Suppressor macrophage treated with lipopolysaccharide for 1 hour (primary cell): ENCODE measurements at places on chromosomes 2 and 18.

DNA sequence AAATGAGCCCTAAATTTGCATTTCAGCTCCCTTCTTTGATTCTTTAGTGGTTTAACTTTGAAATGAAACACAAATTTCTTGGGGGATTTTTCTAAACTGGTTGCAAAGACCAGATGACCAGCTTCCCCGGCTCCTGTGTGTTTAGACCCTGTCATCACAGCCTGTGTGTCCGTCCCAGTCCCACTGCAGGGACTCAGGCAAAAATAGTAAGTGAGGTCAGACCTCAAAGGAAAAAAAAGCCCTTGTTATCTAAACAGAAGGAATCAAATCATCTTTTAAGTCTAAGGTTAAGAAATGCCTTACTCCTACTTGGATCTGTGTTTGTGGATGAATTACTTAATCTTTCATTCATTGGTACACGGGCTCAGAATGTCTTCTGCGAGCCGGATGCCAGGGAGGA is 423.7 kb downstream of the LPIN1 start:
- peak; percentile 81 for DNase-seq

DNA sequence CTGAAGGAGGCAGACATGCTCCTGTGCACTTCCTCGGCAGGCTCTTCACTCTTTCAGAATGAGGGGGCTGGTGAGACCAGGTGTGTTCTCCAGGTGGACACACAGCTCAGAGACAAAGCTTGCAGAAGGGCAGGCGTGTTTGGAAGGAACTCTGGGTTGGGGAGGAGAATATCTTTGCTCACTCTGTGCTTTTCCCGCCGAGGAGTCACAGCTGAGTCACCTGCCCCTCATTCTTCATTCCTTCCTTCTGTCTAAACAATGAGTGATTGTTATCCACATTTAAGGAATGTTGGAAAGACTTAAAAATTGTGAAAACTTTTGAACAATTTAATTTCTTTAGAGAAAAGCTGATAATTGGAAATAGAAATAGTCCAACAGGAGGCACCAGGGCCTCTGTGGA is 126.3 kb upstream of the TPO start:
- no peak for DNase-seq

DNA sequence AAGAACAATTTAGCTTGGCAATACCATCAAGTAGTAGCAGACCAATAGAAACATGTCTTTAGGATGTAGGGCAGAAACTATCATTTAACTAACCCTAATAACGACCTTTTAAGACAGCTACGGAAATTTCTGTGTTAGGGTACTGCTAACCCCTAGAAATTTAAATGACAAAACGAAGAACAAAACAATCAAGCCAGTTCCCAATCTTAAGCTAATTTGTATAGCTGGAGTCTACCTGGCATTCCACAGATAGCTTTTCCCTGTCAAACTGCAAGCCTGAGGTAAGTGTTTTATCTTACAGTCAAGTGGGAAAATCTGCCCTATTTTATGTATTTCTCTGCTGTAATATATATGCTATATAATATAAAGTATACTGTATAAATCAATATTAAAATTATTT is 37.6 kb upstream of the CDKL4 start:
- no peak for DNase-seq

DNA sequence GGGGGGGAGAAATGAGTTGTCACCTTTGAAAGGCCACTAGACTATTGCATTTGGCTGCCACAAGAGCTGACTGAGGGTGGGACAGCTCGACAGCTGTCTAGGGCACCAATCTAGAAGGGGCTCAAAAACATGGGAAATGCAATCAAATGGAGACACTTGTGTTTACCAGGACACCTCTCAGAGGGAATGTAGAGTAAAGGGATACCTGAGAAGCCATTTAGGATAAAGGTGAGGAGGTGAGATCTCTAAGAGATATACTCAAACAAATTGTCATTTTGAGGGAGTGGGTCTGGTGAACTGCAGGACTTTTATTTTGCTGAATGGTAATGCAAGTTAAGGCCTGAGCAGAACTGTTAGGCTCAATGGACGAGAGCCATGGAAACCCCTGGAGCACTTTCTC is 159.8 kb downstream of the DDX1 start:
- no peak for DNase-seq

DNA sequence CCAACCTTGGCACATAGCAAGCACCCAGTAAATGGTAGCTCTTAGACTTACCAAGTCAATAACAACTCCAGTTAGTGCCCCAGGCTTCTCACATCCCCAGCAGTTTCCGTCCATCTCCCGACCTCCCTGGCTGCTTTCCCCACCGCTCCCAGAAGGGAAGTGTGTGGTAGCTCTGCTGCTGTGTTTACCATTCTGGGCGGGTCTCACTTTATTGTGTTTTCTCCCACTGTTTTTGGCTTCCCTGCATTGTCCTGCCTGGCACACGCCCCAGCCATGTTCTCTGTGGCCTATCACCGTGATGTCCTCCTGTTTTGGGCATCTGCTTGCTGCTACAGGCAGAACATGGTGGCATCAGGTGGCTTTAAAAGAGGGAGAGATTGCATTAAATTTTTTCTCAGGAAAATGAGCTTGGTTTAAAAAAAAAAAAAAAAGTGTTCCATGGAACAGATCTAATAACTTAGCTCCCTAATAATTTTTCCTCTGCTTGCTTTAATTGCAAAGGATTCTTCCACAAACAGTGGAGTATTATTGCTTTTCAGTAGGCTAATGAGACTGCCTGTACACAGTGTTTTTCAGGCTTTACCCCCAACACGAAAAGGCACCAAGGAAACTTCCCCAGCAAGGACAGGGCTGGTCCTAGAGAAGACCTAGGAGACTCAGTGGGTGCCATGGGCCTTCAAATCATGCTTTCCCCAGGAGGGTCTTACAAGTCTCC is 8.0 kb upstream of the COX7A2L start:
- DNase-seq = no peak

GRCh38 chr2:177753682-177754491 is 318.7 kb downstream of the PDE11A start:
- DNase-seq = peak; percentile 59

GRCh38 chr2:19851116-19851695 is 50.6 kb downstream of the TTC32 start:
- no peak for DNase-seq

DNA sequence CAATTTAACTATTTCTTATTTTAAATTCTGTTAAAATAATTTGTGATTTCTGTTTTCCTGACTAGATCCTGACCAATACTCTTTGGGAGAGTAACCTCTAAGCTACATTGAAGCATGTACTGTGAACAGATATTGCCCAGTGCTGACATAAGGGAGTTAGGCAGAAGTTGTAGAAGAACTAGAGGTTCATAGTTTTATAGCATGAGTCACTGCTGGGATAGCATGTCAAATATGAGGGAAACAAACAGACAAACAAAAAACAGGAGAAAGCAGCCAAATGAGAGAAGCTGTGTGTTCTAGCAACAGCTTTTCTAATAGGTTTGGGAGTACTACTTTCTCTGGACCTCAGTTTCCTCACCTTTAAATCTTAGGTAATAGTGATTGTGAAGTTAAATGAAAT is 72.4 kb downstream of the CERS6 start:
- DNase-seq = no peak

- no peak for DNase-seq
These were observed 191.8 kb downstream of the IKZF2 start for GRCh38 chr2:212959471-212960117.

DNA sequence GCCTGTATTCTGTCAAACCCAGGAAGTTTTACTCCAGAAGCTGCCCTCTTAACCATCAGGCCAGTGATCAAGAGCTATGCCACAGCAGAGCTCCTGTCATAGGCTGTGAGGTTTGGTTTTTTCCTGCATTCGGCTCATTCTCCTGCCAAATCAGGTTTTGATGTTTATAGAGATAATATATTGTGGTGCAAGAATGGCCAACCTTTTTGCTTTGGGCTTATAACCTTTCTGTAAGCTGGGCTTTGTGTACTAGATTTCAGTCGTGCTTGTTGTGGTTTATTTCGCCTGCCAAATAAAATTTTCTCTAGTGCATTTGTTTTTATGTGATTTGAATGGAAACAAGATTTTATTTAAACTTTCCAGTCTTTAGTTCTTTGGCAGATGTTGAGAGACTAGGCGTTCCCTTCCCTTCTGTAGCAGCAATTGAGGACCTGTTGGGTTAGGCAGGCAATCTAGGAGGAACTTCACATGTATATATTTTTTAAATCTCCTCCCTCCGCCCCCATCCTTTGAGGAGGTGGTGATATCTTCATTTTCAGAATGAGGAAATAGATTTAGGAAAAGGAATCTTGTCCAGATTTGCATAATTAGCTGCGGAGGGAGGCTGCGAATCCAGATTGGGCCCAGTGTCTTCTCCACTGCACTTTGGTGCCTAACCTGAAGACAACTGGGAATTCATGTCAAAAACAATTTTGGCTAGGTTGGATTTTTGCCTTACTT is 2.6 kb downstream of the KDM3A start:
- peak; percentile 62 for DNase-seq

GRCh38 chr18:70419526-70419925 is 130.7 kb downstream of the SOCS6 start:
- DNase-seq = no peak

GRCh38 chr2:16288371-16289112 is 348.2 kb downstream of the MYCN start:
- DNase-seq = no peak

- DNase-seq = no peak
These were observed 91.1 kb downstream of the TPO start for GRCh38 chr2:1504311-1504750.

DNA sequence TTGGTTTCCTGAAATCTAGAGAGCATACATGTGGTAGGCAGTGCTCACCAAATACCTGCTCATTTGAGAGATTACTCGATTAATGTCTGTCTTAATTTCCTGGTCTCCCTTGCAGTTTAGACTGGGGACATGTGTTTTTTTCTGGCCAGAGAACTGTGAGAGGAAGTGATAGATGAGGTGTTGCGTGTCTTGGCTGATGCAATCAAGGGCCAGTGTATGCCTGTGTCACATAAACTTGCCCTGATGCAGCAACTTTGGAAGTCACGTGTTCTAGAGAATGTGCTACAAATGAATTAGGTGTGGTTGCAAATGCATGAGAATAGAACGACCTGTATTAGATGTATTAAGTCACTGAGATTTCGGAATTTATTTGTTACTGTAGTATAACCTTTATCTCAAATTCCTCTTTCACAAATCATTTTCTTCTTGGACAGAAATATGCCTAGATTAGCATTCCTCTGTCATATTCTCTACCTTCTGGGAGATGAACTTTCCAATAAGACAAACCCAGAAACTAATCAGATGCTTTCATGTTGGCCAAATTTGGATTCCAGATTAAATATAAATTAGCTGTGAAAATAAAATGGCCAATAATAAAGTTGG is 9.9 kb upstream of the IL1A start:
- DNase-seq = peak; percentile 96

DNA sequence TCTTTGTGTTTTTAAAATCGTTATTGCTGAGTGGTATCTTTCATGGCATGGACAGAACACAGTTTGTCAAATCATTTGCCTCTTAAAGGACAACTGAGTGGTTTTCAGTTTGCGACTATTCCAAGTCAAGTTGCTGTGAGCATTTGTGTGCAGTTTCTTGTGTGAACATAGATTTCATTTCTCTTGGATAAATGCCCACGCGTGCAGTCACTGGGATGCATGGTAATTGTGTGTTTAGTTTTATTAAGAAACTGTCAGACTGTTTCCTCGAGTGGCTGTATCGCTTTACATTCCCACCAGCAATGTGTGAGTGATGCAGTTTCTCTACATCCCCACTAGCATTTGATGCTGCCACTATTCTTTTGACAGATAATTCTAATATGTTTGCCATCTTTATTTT is 154.0 kb upstream of the ARL4C start:
- no peak for DNase-seq

DNA sequence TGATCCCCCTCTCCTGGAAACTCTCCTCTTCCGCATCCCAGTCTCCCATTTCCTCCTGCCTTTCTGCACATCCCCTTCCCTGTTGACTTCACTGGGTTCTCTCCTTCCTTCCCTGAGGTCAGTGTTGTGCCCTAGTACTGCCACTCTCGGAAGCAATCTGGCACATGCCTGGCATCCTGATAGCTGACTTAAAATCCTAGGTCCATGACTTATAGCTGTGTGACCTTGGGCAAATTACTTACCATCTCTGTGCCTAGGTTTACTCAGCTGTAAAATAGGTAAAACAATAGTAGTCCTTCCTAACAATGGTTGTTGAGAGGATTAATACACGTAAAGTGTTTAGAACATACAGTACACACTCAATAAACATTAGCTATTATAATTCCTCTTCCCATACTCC is 9.3 kb downstream of the EVA1A start:
- no peak for DNase-seq

DNA sequence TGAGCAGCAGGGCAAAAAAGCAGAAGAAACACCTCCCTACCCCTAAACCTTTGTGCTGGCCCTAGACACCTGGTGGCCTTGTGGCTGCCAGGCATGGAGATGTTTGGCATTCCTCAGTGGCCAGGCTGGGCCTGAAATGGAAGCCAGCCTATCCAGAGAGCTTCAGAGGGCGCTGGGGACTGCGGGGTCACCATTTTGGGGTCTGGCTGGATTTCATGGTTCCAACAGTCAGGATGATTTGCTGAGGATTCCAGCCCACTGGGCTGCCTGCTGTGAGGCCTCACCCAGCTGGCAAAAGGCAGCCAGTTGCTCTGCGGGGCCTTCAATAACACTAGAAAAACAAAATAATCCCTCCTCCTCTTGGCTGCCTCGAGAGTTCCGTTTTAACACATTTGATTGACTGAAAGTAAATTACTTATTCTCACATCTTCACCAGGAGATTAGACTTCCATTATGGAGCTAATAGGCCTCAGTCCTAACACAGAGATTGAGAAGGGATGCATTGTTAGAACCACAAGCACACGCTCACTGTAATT is 154.1 kb downstream of the EN1 start:
- DNase-seq = no peak

- DNase-seq = peak; percentile 57
These were observed 6.0 kb downstream of the GAREM2 start for GRCh38 chr2:26178746-26179436.

DNA sequence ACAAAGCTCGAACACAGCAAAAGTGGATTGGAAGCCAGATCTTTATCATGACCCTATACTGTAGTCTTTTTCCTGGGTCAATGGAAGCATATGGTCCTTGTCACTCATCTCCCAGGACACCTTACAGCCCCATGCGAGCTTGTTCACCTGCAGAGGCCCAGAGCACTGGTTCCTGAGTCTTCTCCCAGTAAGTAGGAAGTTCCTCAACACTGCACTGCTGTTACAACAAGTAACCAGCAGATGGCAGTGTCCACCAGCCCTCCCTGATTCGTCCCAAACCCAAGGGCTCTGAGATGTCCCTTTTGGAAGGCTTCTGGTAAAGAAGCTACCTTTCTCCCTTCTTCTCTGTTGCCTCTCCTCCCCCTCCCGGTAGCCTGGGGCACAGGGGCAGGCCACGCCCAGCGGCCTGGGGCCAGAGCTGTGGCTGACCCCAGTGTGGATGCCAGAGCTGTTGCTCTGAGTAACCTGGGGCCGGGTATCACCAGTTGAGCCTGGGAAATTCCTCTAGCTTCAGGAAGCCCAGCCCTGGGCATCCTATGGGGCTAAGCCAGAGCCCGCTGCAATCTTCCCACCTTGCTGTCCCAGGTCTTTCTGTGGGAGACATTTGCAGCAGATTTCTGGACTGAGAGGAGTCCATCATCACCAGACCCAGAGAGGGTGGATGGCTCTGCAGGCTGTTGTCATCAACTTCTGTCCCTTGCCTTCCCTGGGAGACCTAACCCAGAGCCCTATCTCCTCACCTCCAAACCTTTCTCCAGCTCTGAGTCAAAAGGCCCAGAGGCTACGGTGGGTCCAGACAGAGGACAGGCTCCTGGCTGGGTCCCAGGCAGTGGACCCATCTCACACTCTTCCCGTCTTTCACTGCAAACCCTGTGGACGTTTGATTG is 5.3 kb upstream of the GDF7 start:
- peak; percentile 81 for DNase-seq

- no peak for DNase-seq
These were observed 128.2 kb upstream of the TMEM200C start for GRCh38 chr18:6023551-6023950.

GRCh38 chr18:23596183-23596582 is 9.9 kb upstream of the NPC1 start:
- peak; percentile 87 for DNase-seq
